H4 (cell line): ENCODE measurements at places on chromosomes 2 and 18. TPM values are rescaled to one million over a fixed set of nuclear protein-coding genes. Genes with fewer than 3 reads are reported as not detected.
A peak's percentile ranks its signal among the peaks of the same experiment; 100 is the strongest.

DNA sequence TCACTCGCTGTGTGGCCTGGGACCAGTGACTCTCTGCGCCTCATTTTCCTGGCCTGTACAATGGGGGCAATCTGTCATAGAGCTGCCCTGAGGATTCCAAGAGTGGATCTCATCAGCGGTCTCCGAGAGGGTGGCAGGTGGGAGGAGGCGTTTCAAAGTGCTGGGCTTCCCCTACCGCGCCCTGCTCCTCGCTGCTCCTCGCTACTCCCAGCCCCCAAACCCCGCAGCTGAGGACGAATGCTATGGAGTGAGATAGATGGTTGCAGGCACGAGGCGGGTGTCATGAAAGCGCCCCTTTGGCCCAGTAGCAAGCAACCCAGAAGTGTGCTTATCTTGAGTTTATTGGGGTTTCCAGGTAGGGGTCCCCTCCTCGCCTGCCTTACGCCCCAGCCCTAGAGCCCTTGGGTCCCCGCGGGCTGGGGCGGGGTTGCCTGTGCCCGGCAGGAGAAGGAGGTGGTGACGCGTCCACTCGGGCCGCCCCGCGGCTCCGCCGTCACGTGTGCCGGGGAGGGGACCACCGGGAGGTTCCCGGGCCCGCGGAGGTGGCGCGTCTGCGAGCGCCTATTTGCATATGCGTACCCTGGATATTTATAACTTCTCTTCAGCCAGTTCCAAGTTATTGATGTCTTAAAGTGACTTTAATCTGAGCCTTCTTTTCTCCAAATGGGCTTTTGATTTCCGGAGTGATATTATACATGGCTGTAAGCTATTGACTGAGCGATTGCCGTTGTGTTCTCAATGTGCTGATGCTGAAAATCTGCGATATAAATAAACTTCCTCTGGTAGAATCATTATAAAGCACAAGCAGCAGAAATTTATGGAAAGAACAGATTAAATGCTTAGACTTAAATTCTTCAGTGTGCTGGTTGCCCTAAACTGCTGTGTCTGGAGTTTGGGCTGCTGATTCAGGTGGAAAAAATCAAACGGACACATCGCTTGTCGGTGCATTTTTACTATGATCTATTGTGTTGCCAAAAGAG, 263.7 kb downstream of the ATAD2B start:
- no peak for DNase-seq

GRCh38 chr2:156455361-156455975, 19.3 kb downstream of the GPD2 start:
- DNase-seq = peak; percentile 29

GRCh38 chr2:20080428-20080827, 29.0 kb upstream of the LAPTM4A start:
- DNase-seq = no peak

GRCh38 chr2:61262699-61263098, 100.7 kb downstream of the C2orf74 start:
- DNase-seq = no peak

- DNase-seq = no peak
Measured at GRCh38 chr2:216317831-216318520, 54.3 kb downstream of the MARCHF4 start.

DNA sequence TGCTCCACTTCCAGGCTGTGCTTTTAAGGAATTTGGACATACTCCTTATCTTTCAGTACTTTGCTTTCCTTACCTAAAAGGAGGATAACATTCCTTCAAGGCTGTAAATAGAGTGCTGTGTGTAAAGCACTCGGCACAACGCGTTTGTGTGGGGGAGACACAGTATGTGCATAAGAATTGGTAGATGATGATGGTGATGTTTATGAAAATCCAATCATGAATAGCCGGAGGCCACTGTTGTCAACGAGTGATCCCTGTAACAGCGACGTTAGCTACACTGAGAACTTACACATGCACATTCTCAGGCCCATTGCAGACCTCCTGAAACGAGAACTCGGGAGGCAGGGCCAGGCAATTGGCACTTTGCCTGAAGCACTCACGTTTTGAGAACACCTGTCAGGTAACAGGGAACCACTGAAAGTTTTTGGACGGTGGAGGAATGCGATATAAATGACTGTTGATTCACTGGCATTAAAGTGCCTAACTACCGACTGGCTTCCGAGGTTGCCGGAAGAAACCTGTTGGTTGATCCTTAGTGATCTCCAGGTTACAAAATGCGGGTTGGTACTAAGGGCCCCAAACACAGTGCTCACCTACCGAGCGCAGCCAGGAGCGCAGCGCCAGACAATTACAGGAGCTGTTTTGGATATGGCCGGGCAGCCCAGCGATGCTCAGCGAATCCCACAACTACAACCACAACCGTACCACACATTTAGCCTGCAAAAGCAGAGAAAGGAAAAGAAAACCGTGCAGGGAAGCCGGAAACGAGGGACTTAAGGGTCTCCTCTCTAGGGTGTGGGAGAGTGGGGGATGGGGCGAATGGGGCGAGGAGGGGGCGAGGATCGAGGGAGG, 1.0 kb upstream of the MAP4K4 start:
- DNase-seq = no peak

DNA sequence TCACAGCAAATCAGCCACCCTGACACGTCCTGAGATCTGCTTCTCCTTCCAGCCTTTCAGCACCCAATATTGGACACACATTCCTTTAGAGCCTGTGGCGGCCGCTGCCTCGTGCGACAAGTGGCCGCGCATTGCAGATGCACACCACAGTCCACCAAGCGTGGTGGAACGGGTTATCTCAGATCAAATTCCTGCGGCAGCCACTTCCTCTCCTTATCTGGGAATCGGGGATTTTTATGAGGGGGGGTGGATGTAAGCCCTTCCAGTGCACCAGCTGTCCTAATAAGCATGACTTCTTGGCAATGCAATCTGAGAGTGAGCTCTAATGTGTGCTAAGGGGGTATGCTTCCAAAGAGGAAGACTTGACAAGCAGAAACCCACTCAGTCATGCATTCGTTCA, 18.3 kb upstream of the BMP10 start:
- peak; percentile 43 for DNase-seq

The KIF1A gene
- 1.4 and 1.9 TPM in 2 replicates for total RNA-seq

The ERFE gene
- total RNA-seq = 4.3 and 6.2 TPM in 2 replicates

The DPP10 gene
- total RNA-seq = 0.04 and 0.64 TPM in 2 replicates

The IL1R2 gene
- 0.70 and 3.3 TPM in 2 replicates for total RNA-seq

The GPR35 gene
- total RNA-seq = 0.75 and 0.86 TPM in 2 replicates

The BOLL gene
- total RNA-seq = not detected in 2 replicates
